ENCODE measurements at places on chromosomes 5 and 9.
A peak's percentile ranks its signal among the peaks of the same experiment; 100 is the strongest.

DNA sequence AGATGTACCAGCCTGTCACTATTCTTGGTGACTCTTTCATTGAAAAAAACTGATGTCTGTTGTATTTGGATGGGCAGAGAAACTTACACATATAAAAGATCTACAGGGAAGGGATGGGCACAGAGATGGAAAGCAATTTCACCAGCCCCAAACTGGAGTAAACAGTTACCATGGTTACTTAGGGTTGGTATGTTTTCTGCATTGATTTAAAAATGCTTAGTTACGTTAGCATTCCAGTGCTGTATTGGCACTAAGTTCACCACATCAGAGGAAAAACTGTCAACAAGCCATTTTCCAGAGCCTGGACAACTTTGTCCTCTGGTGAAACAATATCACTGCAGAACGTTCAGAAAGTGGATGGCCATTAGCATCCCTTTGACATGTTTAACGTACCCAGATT is 28.0 kb downstream of the MARCHF3 start:
- DNase-seq = no peak

GRCh38 chr5:81854915-81855314 is 104.0 kb upstream of the SSBP2 start:
- DNase-seq = no peak

DNA sequence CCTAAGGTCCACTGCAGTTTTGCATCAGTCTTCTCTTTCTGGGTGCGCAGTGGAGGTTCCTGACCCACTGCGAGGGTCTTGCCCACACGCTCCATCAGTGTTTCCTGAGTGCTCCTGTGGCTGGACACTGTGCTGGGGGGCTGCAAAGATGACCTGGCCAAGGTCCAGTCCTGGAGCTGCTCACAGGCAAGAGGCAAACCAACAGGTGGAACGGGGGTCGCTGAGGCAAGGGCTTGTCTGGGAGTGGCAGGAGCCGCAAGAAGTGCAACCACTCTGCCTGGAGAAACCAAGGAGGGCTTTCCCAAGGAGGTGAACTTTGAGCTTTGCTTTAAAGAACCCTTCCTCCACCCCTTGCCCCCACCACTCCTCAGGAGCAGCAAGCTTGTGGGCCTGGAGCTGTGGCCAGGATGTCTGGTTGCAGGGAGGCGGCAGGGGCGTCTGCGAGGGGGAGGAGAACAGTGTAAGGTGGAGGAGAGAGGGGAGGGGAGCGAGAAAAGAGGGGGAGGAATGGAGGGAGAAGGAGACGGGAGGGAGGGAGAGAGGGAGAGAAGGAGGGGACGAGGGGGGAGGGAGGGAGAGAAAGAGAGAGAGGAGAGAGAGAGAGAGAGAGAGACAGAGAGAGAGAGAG is 444 bp upstream of the CPLX2 start:
- no peak for DNase-seq

GRCh38 chr9:95021166-95021886 is 294.8 kb downstream of the AOPEP start:
- no peak for DNase-seq

DNA sequence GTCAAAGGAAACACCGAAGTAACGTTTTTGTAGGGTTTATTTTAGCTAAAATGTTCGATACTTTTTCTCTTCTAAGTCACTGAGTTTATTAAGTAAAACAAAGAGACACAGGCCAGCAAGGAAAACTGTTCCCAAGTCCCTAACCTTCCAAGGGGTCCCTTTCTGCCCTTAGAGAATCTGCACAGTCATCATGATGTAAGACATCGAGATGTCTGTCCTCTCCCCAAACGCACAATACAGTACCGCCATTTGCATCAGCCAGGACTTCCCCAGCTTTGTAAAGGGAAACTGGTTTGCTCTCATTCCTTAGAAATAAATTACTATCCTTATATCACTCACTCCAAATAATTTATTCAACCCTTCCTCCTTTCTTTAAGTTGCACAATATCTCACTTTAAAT is 89.3 kb downstream of the MARCHF11 start:
- no peak for DNase-seq

- DNase-seq = no peak
These were observed 48.8 kb downstream of the NTNG2 start for GRCh38 chr9:132210472-132211145.

- no peak for DNase-seq
These were observed 24.2 kb downstream of the XRCC4 start for GRCh38 chr5:83101514-83101913.

DNA sequence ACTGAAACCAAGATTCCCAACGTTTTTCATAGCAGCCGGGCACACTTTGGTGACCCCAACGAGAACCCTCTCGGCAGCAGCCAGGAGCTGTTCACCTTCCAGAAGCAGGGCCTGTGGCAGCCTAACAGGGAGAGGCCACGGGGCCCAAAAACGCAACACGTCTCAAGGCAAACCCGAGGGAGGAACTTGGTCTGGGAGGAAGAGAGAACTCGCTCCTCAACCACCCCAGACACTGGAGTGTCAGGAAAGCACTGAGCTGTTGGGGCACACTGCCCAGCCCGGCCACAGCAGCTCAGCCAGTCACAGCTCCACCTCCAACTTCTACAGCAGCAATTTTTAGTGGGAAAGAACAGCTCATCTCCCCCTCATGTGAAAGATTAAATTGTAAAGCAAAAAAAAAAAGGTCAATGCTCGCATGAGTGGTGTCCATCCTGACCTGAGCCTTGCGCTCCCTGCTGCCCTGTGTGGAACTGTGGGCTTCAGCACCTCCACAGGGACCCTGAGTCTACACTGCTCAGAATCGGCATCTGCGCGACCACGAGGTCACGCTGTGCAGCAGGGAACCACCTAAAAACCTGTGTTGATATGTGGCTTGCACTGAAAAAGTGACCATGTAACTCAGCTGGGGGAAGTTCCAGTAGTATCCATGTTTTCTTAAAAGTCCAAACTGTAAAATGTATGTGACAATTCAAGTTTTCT is 55.0 kb downstream of the IPPK start:
- no peak for DNase-seq

DNA sequence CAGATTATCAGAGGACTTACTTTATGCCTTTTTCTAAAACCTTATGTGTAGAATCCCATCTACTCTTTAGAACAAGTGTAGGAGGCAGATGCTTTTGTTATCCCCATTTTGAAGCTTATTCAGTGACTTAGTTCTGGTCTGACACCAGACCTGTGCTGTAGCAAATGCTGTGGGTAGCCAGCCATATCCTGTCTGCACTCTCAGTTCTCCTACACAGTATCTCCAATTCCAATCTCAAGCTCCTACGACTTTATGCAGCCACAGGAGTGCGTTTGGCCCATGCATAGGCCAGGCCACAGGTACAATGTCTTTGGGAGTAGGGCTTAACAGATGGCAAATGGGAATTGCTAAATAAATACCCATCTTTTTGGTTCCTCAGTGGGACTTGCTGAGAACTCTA is 292.6 kb downstream of the MCTP1 start:
- no peak for DNase-seq

- no peak for DNase-seq
These were observed 22.8 kb downstream of the PTCH1 start for GRCh38 chr9:95494022-95494415.

DNA sequence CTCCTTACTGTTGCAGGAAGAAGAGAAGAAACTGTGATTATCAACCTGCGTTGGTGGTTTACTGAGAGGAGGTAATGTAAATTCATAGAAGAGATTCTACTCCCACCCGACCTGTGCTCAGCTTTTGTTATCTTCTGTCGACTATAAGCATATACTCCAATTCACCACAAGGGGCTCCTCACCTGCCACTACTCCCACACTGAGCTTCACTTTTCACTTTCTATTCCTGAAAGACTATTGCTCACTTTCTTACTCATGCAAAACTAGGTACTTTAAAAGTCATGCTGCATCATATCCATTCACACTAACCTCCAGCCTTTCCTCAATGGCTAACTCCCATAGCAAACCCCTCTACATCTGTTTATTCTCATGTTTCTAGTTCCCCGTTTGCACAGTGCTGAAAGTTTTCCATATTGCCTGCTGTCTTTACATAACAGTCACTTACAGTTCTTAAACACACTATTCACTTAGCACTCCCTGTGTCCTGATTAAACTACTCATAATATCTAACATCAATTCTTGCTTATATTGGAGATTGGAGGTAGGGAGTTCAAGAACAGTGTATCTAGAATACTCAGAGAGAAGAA is 1062.6 kb downstream of the NR2F1-AS1 start:
- no peak for DNase-seq

- DNase-seq = no peak
These were observed 367.5 kb upstream of the PTGER4 start for GRCh38 chr5:40312205-40312604.

GRCh38 chr5:31194468-31194813 is 955 bp downstream of the CDH6 start:
- DNase-seq = no peak

GRCh38 chr5:56178823-56179222 is 54.3 kb downstream of the ANKRD55 start:
- no peak for DNase-seq

DNA sequence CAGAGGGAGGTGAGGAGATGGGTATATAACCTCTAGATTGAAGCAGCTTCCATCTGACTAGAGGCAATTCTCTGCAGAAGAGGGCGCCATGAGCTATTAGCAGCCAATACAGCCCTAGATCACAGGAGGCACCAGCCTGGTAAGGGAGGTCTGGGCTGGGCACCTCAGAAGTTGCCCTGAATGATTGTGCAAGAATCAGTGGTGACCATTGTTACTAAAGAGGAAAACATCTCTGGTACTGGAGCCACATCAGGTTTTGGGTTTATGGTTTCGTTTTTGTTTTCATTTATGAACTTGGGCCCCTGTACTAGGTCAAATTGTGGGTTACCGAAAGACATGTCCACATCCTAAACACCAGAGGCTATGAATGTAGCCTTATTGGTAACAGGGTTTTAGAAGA is 342.0 kb downstream of the MLLT3 start:
- DNase-seq = no peak

DNA sequence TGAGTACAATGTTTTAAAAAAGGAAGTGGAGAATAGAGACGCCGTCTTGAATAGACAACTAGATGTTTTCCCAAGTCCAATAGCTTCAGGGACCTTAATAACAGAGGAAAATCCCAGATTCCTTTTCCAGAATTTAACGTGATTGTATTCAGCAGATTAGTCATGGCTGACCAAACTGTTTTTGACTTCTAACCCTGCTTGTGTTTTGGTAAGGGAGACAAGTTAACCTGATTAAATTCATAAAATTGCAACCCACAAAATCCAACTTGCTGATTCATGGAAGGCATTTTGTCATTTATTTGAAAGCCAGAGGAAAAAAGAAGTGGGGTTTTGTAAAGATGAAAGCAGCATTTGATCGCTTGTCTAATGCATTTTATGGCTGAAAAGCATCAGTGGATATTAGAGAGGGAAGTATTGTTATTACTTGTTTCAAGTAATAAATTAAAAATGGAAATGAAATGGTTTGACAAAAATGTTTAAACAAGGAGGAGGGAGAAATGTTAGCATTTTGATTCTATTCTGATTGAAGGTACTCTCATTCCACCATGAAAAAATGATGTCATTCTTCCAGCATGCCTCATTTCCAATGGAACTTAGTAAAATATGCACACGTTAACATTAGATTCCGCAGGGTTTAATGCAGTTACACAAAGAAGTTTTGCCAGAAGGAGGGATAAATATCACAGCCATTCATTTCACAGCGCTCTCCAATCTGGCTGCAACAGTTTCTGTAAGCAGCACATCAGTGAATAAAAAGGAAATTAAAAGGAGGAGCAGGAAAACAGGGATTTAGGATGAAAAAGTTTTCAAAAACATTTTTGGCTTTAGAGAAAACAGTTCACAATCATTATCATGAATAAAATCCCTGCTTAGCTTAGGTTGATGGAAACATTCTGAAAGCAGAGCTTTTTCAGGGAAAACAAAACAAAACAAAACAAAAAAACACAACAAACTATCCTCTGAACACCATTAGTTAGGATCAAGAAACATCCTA is 314.7 kb downstream of the PRR16 start:
- DNase-seq = no peak

GRCh38 chr5:170738840-170739239 is 44.7 kb upstream of the GABRP start:
- DNase-seq = no peak

GRCh38 chr5:96203761-96204160 is 229.3 kb downstream of the PCSK1 start:
- DNase-seq = no peak

DNA sequence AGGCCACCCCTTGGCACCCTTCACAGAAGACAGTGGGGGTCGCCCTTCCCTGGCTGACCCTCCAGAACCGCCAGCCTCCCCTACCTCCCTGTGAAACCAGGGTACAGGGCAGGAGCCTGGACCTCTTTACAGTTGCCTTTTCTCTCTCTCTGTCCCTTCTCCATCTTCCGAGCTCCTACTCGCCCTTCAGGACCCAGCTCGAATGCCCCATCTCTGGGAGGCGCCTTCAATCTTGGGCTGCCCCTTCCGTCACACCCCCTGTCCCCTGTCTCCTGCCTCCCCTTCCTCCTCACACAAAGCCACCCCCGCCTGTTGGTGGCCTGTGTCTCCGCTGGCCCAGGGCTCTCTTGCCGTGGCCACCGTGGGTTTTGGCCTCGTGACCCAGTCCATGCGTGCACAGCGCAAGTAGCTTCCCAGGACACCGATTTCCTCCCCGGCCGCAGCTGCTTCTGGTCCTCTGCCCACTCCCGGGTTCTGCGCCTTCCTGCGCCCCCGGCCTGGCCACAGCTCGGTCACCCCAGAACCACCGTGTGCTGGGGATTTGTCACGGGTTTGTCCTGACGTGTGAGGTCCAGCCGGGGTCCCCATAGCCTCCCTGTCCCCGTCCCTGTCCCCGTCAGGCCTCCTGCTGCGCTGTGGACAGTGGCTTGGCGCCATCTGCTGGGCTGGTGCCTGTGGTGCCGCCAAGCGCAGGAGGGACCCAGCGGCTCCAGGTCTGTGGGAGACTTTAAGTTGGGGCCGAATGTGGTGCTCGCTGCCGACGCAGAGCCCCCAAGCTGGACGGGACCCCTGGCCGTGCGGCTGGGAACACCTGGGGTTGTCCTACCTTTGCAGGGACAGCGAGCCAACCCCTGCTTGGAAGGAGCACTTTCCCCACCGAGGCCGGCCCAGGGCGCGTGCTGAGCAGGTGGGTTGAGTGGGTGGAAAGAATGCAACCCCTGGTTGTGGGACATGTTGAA is 4.0 kb upstream of the TMEM250 start:
- DNase-seq = peak; percentile 68

DNA sequence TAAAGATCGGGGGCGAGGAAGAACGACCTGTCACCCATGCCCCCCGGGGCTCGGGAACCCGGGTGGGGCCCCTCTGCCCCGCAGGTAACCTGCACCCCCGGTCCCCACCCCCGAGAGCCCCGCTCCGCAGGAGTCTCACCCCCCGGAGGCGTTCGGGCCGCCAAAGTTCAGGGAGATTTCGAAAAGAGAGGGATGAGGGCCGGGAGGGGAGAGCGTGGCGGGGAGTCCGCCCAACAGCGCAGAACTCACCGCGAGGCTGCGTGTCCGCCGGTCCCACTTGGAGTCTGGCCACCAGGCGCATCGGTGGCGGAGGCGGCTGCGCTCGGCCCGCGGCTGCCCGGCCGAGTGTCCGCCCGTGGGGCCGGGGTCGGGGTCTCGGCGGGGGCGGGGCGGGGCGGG is at the start of gene PHF19:
PHF19 (minus strand) TSS at position 347 of the 399 bp plus-strand sequence. CDS start 2,447 bp downstream, outside the sequence.
- no peak for DNase-seq

DNA sequence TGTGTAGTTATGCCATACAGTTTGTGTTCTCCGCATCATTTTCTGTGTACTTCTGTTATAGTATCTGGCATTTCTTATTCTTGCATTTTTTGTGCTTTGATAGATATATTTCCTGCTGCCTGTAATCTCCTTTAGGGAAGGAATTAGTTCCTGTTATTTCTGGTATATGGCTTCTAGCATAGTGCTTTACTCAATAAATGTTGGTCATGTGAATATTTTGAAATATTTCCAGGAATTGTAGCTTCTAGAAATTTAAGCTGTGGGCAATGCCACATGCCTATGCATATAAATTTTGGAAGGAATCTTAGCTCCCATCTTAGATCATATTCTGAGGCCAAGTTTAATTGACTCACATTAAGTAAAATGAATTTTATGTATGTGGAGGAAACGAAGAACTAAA is 11.5 kb upstream of the PRRC1 start:
- DNase-seq = no peak
